ENCODE measurements at places on chromosomes 6 and 20.

DNA sequence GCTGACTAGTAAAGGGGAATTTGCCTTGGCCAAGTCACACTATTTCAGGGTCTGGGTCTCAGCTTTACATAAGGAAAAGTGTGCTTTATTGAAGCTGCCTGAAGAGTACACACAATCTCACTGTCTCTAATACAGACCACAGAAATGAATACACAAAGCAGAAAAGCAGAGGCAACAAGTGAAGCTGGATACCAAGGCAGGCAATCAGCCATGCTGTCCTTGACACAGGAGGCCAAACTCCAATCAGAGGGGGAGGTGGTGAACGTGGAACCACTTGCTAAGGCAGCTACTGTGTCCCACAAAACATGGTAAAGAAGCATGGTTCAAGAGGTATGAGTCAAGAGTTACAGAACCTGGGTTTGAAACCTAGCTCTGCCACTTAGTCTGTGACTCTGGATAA is 21.8 kb upstream of the CCND3 start:
- DNase-seq: no peak

GRCh38 chr20:19253916-19254820 is 41.7 kb downstream of the SLC24A3 start:
- DNase-seq: peak; percentile 62

GRCh38 chr20:32456869-32457478 is 98.8 kb downstream of the ASXL1 start:
- peak; percentile 48 for DNase-seq

GRCh38 chr6:41273714-41274113 is 12.8 kb downstream of the TREM1 start:
- no peak for DNase-seq

- DNase-seq: peak; percentile 60
Measured at GRCh38 chr20:23235173-23236027, 115.2 kb upstream of the NXT1 start.

GRCh38 chr6:170048615-170049256 is 242.1 kb downstream of the DLL1 start:
- peak; percentile 22 for DNase-seq

DNA sequence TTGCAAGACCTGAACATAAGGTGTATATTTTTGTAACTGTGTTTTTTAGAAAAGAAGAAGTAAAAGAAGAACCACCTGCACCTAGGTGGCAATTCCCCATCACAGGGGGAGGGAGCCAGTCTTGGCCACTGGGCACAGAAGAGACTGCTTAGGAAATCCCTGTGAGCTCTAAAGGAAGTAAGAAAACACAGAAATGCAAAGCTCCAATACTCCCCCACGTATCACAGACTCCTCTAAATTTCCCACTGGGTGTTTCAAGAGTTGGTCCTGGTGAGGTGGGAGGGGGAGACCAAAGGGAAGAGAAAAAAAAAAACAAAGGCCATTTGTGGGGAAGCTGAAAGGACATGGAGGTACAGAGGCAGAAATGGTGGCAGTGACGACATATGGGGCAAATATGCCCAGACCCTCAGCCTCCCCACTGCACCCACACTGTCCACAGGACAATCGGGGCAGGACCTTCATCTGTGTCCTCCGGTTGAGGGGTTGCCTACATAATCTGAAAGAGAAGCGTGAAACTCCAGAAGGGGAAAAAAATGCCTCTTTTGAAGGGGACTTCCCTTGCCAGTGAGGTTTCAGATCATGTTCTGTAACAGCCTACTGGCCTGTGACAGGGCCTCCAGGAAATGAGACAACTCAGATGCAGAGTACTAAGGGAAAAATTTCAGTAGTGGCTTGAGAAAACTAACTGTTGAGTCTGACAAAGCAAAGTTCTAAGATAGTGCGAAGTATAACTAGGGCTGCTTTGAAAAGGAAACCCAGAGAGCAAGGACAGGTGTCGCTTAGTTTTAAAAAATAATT is 226.2 kb upstream of the MARCKS start:
- peak; percentile 76 for DNase-seq

DNA sequence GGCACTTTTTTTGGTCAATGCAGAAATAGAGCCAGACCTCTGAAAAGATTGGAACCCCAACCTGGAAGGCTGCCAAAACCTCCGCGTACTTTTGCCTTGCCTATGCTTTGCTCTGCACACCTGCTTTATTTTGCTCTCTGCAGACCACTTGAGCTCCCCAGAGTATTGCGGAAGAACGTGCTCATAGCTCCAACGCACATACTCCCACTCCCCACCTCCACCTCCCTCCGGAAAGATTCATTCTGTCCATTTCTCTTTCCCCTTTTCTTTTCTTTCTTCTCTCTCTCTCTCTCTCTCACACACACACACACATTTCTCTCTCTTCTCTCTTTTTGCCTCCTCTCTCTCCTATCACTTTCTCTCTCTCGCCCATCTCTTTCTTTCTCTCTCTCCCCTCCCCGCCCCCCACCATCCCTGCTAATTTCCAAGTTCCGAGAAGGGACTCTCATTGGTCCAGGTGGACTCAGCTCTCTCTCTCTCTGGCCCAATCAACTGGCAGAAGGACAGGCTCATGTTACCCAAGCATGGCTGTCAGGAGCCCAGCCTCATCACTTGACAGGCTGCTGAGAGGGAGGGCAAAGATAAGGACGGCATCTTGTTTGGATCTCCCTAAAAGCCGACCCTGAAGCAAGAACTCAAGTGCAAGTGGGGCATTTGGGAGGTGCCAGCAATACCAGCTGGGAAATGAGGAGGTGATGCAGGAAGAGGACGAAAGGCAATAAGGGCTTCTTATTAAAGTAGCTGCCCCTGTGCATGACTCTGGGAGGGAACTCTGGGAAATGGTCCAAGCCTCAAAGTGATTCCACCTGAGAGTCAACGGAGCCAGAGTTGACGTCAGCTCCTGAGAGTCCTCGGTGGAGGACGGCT is 246.1 kb downstream of the LY86 start:
- no peak for DNase-seq

DNA sequence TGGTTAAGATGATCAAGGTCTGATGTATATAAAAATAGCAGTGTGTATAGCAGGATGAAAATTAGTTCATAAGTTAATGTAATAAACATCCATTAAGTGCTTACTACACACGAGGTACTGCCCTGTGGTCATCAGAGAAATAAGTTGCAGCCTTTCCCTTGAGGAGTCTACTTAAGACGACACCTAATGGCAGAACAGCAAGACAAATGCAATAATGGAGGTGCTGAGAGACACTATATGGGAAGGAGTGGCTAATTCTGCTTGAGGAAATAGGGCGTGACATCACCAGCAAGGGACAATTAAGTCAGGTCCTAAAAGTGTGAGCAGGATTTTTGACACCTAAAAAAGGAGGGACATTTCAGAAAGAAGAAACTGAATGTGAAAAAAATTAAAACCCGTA is 75.2 kb downstream of the BACH2 start:
- DNase-seq: no peak

GRCh38 chr20:3407040-3407770 is at the start of gene DNAAF9:
Gene DNAAF9, minus strand, starts transcription at chr20:3407669. Its CDS starts 112 bp downstream, at chr20:3407557.
- peak; percentile 67 for DNase-seq

- no peak for DNase-seq
Measured at GRCh38 chr20:35870541-35871258, 83.6 kb downstream of the SCAND1 start.

DNA sequence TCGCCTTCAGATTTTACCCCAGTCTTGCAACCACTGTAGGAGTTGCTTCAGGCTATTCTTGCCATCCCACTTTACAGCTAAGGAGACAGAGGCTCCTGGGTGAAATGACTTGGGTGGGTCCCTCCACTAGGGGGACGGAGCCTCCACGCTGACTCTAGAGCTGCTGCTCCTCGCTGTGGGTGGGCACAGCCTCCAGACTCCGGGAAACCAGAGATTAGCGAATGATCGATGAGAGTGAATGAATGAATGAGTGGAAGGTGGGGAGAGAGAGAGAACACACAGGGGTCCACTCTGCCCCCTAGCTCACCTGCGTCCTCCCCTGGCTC is 10.4 kb downstream of the ZBP1 start:
- DNase-seq: no peak

GRCh38 chr6:125421836-125422235 is 120.1 kb upstream of the HDDC2 start:
- peak; percentile 38 for DNase-seq

- DNase-seq: no peak
Measured at GRCh38 chr6:10269814-10270472, 144.9 kb downstream of the TFAP2A start.

DNA sequence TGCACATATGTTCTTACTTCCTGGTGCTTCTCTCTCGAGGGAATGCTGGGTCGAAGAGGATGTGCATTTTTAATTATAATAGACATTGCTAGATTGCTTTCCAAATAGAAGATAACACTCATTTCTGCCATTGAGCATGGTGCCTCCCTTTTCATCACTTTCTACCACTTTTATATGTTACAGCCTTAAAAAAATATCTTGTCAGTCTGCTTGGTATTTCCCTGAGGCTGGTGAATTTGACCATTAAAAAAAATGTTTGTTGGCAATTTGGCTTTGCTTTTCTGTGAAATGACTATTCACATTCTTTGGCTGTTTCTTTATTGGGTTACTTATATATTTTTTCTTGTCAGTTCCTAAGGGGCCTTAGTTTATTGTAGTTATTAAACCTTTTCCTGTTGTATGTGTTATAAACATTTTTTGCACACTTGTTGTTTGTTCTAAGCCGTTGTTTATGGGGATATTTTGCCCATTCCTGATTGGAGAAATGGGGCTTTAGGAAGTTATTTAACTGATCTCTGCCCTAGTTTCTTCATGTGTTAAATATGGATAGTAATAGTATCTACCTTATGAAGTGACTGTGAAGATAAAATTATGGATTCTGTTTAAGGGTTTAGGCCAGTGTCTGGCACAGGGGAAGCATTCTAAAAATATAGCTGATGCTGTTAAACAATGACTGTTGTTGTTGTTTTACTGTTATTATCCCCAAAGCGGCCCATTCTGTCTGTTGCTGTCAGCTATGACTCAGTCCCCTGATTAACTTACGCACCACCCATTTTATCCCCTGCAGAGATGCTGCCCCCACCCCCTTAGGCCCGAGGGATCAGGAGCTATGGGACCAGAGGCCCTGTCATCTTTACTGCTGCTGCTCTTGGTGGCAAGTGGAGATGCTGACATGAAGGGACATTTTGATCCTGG is 3.8 kb downstream of the DDR1 start:
- DNase-seq: peak; percentile 64

DNA sequence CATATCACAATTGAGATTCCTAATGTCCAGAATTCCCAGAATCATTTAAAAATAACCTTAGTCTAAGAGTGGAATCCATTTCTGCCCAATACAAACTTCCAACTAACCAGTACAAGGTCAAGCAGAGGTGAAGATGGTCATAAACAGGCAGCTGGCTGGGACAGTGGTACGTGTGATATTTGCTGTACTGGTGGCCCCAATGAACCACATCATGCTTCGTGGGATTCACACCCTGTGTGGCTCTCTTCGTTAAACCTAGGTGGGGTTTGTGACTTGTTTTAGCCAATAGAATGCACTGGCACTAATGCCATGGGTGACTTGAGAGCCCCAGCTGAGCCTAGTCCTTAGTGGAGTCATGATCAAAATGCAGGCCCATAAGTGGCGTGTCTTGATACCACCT is 286.6 kb downstream of the KIF16B start:
- DNase-seq: no peak

GRCh38 chr20:62354031-62354808 is 12.9 kb downstream of the LAMA5 start:
- DNase-seq: no peak

DNA sequence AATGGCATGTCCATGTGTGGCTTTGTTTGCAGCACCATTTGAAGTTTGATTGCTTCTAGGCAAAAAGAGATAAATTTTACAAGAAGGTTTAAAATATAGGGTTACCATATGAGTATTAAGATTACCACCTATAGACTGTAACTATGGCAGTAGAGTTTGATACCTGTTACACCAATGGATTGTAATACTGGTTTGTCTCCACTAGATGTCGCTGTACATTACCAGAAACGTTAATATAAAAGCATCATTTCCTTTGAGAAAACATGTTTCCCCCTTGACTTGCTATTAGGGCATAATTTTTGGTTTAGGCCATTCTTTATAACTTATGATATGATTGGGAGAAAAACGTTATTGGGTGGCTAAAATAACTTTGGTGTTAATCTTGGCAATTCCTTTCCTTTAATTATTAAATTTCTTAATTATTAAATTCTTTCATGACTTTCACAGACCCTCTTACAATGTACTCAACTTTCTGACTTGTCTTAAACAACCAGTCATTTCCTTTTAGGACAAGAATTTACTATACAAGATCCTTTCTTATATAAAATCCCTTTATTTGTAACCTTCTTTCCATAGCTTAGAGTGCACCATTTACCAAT is 42.8 kb downstream of the HLA-DPB1 start:
- peak; percentile 51 for DNase-seq

DNA sequence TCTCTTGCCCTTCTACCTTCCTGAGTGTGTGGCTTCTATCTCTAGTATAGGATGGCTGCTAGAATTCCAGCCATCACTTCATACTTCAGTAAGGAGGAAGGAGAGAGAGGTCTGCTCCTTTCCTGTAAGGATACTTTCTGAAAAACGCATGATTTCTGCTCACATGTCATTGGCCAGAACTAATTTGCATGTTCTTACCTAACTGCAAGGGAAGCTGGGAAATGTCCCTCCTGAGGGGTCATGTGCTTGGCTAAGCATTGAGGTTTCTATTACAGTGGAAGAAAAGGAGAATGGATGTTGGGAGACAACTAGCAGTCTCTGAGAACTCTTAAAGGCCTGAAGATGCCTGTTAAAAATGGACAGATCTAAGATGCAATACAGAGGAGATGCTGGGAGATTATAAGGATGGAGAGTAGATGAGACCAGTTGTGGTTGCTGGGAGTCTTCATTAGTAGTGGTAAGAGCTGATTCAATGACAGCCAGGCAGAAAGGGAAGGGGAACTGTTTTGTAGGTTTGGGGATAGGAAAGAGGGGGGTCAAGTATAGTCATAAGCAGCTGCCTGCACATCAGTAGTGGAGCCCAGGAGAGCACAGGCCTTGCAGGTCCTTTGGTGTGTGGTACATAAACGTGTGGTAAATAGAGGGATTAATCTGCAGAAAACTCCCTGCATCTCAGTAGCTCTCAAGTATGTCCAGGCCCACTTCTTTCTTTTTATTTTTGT is 20.2 kb downstream of the CDS2 start:
- no peak for DNase-seq

GRCh38 chr20:38269040-38269439 is 8.5 kb upstream of the KIAA1755 start:
- no peak for DNase-seq

- peak; percentile 44 for DNase-seq
Measured at GRCh38 chr6:164927288-164928056, 381.9 kb downstream of the C6orf118 start.

GRCh38 chr6:106117579-106117978 is 31.4 kb downstream of the PRDM1 start:
- DNase-seq: no peak

Measured in fibroblast of skin of right biceps (primary cell).